ENCODE measurements at places on chromosomes 7 and 10. TPM values are rescaled to one million over a fixed set of nuclear protein-coding genes. Genes with fewer than 3 reads are reported as not detected.

DNA sequence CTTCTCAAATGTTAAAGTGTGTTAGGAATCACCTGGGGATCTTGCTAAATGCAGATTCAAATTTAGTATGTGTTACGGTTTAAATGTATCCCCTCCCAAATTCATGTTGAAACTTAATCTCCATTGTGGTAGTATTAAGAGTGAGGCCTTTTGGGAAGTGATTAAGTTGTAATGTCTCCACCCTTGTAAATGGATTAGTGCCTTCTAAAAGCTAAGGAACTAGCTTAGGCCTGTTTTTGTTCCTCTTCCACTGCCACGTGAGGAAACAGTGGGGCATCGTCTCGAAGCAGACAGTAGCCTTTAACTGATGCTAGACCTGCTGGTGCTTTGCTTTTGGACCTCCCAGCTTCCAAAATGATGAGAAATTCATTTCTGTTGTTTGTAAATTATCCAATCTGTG is 52.3 kb upstream of the SEMA3D start:
- no peaks in the 10 kb centered on the region for H3K36me3 ChIP-seq
- no peak overlapping the region for H3K4me3 ChIP-seq
- H3K27ac ChIP-seq: no peak overlapping the region

- no peaks in the 10 kb centered on the region for H3K27me3 ChIP-seq
- no peak overlapping the region for H3K4me3 ChIP-seq
- peak overlapping the region; percentile 99 for H3K27ac ChIP-seq
- DNase-seq: peak; percentile 91
These were observed 75.4 kb downstream of the PROSER2 start for GRCh38 chr10:11898372-11899066.

DNA sequence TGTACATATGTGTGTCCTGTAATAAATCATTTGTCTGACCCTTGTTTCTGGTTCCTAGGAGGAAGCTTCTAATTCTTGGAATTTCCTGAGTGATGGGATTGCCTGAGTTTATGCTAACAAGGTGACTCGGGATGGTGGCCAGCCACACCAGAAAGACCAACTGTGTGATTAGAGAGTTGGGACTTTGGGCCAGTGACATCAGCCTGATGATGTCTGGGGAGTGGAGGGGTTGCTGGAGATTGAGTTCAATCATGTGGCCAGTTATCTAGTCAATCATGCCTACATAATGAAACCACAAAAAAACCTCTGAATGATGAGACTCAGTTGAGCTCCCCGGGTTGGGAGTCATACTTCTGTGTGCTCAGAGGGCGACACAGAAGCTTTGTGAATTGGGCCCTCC is 23.5 kb upstream of the CARD11 start:
- no peaks in the 10 kb centered on the region for H3K36me3 ChIP-seq
- no peaks in the 10 kb centered on the region for H3K4me1 ChIP-seq
- no peak for DNase-seq
- H3K27ac ChIP-seq: no peak overlapping the region
- H3K4me3 ChIP-seq: no peak overlapping the region

TFR2 gene
- 4.8 TPM for total RNA-seq

GRCh38 chr10:31829776-31830175 is 98.9 kb downstream of the ARHGAP12 start:
- no peak overlapping the region for H3K27ac ChIP-seq
- H3K27me3 ChIP-seq: no peaks in the 10 kb centered on the region
- DNase-seq: no peak
- H3K4me3 ChIP-seq: no peak overlapping the region
- no peaks in the 10 kb centered on the region for H3K4me1 ChIP-seq
- peaks cover 14% of the 10 kb centered on the region for H3K36me3 ChIP-seq

LIPM gene
- not detected for total RNA-seq

DNA sequence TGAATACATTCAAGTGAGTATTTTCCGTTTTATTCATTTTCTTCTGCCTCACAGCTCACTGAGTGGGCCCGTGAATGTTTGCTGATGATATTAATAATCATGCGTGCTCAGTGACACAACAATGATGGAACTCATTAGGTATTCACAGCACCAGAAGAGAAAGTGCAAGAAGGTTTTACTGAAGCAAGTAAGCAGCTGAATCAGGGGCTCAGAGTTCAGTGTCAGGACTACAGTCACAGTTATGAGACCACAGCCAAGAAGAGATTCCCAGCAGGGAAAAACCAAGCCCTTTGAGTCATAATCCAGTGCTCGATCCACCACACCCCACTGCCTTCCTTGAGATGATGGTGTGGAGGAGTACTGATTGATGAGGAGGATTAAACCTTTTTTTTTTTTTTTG is 247.4 kb downstream of the KIAA1217 start:
- no peak overlapping the region for H3K27ac ChIP-seq
- peaks cover 19% of the 10 kb centered on the region for H3K4me1 ChIP-seq
- DNase-seq: peak; percentile 62
- H3K36me3 ChIP-seq: no peaks in the 10 kb centered on the region

TEX36 gene
- total RNA-seq: 1.1 TPM

DNA sequence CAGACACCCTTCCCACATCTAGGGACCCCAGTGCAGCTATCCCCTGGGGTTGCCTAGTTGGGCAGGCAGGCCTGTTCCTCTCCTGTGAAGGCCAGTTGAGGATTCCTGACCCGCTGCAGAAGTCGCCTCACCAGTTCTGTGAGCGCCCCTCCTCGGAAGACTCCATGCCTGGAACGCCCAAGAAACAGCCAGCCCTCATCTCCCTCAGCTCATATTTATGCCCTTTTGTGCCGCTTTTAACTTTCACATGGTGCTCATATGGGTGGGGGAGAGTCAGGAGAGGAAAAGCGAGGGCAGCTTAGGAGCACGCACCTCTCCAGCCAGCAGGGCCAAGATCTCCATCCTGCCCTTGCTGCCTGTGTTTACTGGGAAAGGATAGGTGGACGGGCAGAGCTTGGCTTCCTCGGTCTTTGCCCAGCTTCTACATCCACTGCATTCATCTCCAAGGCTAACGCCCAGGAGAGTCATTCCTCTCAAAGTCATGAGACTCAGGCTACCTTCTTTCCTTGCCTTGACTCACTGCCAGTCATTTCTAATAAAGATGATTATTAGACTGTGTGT is 286.6 kb downstream of the USP6NL start:
- no peak for DNase-seq
- no peak overlapping the region for H3K27ac ChIP-seq
- peaks cover 68% of the 10 kb centered on the region for H3K27me3 ChIP-seq
- no peaks in the 10 kb centered on the region for H3K4me1 ChIP-seq

- no peak for DNase-seq
- no peaks in the 10 kb centered on the region for H3K4me1 ChIP-seq
- H3K27ac ChIP-seq: no peak overlapping the region
These were observed 6.5 kb downstream of the DLX5 start for GRCh38 chr7:97018126-97018601.

DNA sequence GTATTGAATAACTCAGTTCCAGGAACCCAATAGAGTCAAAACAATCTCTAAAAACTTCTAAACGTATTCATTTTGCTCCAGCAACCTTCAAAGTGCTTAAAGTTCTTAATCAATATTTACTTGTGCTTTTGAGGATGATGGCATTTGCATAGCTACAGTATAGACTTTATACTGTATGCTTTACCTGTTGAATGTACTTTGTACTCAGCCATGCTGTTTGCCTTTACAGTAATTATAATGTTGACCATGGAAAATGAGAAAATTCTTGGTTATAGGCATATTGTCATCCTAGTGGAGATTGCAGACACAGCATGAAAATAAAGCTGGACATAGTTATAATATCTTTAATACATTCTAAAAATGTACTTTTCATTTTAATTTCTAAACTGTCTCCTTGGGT is 762.7 kb upstream of the PHF14 start:
- no peak overlapping the region for H3K27ac ChIP-seq
- H3K27me3 ChIP-seq: no peaks in the 10 kb centered on the region
- H3K4me1 ChIP-seq: no peaks in the 10 kb centered on the region
- no peak overlapping the region for H3K4me3 ChIP-seq

- H3K27me3 ChIP-seq: no peaks in the 10 kb centered on the region
- no peak overlapping the region for H3K27ac ChIP-seq
- no peak overlapping the region for H3K4me3 ChIP-seq
- DNase-seq: no peak
- peaks cover 30% of the 10 kb centered on the region for H3K4me1 ChIP-seq
These were observed 113.0 kb downstream of the CYP26A1 start for GRCh38 chr10:93186653-93187052.

INSYN2A gene
- not detected for total RNA-seq

DNA sequence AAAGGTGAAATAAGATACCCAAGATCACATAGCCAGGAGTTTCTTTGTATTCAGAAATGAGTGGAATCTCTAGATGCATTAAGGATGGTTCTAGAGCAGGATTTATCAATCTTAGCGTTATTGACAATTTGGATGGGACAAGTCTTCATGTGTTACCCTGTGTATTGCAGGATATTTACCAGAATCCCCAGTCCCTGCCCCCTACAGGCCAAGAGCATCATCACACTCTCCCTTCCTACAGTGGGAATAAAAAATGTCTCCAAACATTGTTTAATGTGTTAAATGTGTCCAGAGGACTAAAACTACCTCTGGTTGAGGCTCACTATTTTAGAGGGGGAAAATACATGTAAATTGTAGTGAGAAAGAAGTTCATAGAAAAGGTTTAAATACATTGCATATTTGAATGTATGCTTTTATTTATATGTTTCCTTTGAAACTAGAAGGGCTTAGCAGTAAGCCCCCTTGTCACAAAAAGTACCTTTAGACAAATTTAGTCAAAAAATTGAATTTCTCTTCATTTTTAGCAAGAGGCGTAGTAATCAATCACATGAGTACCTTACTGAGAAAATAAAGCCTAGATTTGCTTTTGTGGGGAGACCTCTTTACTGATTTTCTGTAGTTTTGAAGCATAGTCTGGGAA is 141.2 kb downstream of the MLLT10 start:
- no peak for DNase-seq
- H3K4me3 ChIP-seq: no peak overlapping the region
- H3K27ac ChIP-seq: no peak overlapping the region
- H3K27me3 ChIP-seq: no peaks in the 10 kb centered on the region
- no peaks in the 10 kb centered on the region for H3K4me1 ChIP-seq

DKK1 gene
- 75.2 TPM for total RNA-seq

TMEM229A gene
- not detected for total RNA-seq

All from PC-9 (cell line).